ENCODE measurements at places on chromosomes 7 and 10.

DNA sequence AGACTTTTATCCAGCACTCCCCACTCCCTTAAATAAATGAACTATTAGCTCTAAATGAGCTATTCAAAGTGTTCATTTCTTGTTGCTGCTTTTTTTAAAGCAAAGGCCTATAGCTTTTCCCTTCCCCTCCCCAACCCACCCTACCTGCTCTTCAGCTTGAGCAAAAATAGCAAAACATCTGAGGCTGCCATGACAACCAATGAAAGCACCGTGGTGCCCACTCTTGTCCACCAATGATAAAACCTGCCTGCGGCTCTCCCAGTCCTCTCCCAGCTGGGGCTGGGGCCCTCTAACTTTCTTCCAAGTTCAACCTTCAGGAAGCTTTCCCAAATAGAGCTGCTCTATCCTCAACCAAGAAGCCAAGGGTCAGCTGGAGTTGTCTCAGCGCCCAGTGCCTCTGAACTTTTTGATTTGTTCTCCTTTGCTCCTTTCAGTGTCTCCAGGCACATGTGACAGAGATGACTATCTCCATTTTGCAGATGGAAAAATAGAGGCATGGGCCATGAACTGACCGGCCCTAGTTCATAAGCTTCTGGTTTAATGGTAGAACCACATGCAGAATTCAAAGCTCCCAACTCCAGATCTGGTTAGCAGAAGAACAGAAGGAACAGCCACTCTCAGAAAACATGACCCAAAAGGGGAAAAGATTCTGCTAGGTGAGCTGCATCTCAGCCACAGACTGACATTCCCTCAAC is 47.7 kb downstream of the PIK3AP1 start:
- DNase-seq = no peak

DNA sequence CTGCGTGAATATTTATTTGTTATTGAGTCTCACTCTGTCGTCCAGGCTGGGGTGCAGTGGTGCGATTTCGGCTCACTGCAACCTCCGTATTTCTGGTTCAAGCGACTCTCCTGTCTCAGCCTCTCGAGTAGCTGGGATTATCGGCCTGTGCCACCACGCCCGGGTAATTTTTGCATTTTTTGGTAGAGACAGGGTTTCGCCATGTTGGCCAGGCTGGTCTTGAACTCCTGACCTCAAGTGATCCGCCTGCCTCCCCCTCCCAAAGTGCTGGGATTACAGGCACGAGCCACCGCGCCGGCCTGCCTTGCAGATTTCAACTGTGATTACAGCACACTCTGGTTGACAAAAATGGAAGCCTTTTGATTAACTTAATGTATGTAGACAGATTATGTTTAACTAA is 730.0 kb upstream of the VSTM2A start:
- DNase-seq = no peak

GRCh38 chr10:71725249-71725648 is 5.7 kb upstream of the C10orf105 start:
- no peak for DNase-seq

DNA sequence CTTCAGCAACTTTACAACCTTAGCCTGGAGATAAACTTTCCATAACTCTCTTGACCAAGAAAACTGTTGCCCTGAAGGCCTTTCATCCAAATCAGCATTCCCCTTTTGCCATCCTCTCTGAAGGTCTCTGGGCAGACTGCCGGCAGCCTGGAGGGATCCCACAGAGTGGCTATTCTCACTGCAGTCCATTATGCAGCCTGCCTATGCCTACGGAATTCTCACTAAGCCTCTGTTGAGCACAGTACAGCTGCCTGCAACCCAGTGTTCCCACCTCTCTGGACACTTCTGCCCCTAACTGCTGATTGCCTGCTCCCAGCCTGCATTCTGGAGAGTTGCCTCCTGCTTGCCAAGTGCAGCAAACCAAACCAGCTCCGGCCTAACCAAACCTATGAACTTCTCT is 548.9 kb upstream of the STEAP1 start:
- peak; percentile 8 for DNase-seq

GRCh38 chr10:909831-910230 is 21.7 kb downstream of the LARP4B start:
- DNase-seq = no peak

GRCh38 chr10:58094985-58095718 is 172.5 kb downstream of the IPMK start:
- DNase-seq = no peak

DNA sequence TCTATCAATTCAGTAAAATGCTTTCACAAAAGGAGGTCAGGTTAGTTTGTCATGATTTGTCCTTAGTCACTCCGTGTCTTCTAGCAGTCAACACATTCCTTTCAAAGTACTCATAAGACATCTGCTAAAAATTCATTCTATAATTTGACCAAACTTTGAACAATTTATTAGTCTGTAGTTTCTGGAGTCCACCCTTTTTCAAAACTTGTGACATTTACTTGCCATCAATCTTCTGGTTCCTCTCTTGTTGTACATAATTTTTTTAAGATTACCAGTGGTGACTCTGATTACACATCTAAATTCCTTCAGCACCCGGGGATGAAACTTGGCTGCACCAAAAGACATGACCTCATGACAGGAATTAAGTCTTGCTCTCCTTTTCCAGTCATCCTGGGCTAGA is 130.1 kb downstream of the NEBL start:
- DNase-seq = no peak

DNA sequence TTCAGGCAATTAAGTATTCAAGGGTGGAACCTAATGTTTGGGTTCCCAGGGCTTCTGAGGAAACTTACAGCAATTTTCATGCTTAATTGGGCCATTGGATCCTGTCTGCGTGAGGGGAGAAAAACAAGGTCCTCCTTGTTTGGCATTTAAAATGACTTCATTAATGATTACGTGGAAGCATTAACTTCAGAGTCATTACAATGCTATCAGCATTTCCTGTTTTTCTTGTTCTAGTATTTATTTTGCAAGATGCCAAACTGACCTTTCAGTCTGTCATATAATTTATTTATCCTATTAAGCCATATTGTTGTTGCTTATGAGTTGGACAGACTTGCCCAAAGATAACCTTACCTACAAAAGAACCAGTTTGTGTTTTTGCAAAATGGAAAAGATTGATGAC is 324.1 kb upstream of the LRRN3 start:
- DNase-seq = peak; percentile 13

DNA sequence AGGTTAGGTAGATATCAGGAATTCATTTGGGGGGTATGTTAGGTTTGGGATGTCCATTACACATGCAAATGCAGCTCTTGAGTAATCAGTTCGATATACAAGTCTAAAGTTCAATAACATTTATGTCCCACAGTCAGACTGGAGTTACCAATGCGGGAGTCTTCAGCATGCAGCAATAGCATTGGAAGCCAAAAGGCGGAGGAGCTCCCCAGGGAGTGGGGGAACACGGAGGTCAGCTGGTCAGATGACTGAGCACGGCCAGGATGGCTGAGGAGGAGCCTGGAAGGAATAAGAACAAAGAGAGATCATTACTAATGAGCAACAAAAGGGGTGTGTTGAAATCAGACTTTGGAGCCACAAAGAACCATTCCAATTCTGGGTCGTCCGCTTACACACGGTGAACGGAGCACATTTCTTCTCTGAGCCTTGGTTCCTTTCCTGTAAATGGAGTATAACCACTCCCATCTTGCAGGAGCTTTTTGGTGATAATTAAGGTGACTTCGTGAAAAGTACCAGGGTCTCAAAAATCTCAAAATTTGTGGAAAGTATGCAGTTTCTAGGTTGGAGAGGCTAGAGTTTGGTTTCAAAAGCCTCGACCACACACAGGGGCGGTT is 478 bp upstream of the ZNF22 start:
- DNase-seq = peak; percentile 64

GRCh38 chr10:14146501-14146900 is 184.2 kb downstream of the FRMD4A start:
- no peak for DNase-seq

DNA sequence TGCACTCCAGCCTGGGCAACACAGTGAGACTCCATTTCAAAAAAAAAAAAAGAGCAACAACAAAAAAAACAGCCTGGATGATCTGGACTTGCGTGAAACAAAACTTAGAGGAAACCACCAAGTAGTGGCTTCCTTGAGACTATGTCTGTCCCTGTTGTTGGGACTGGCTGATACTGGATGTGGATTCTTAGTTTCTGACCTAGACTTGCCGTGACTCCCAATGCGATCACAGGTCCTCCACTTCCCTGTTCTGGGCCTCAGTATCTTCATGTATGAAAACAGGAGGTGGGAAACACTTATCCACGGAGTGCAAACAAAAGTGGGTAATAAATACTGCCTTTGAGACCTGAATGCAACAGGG is 125.7 kb downstream of the PRPF18 start:
- DNase-seq = no peak

DNA sequence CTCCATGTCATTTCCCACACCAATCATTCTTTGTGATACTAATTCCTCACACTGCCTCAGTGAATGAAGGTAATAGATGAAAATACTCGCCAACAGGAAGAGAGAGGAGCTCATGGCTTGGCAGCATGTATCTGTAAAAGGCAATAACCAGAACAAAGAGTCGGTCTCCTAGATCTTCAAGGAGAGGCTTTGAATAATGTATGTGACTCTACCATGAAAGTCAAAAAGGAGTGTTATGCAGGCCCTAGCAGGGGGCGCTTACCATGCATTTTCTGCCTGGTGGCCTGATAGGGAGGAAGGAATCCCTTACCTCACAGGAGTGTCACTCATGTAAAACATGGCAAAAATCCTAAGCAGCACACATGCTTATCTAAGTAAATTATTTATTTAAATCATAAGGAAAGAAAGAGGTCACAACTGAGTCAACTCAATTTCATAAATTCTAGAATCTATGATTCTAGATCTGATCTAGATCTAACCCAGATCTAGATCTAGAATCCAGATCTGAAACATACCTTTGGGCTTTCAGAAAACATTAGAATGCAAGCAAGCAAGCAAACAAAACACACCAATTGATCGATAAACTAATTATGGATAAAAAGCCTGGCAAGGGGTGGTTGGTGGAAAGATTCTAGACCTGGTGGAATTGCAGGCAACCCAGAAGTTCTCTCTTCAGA is 226.3 kb upstream of the KLF6 start:
- DNase-seq = no peak

DNA sequence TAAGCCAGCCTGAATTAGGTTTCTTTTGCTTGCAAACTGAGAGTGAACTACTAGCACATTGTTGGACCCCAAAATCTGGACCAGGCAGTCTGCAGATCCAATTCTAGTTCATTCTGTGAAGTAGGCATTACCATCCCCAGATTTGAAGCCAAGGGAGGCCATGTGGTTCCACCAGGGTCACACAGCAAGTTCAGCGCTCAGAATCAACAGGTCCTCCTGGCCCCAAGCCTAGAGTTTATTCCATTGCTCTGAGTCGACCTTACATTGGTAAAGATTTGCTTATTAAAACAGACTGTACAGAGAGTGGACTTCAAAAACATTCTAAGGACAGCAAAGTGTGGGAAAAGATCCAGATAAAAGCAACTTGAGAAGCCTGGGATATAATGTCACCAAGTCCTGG is 50.9 kb downstream of the AFAP1L2 start:
- DNase-seq = no peak

DNA sequence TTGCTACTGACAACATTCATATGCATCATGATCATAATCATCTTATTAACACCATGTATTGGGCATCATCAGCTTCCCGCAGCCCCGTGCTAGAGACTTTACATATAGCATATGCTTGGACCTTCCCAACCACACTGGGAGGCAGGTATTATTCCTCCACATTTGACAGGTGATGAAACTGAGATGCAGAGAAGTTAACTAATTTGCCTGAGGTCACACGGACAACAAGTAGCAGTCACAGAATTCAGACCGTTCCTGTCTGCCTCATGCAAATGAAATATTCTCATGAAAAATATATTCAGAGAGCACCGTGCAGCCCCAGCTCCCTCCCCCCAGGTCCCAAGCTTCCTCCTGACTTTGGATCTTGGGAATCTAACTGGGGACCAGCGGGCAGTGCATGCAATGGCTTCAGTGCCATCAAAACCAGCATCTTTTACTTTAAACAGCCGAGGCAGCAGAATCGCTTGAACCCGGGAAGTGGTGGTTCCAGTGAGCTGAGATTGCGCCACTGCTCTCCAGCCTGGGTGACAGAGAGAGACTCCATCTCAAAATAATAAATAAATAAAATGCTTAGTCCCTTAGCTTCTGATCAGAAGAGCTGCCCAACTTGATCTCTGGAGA is 112.2 kb upstream of the GPR26 start:
- DNase-seq = no peak

- DNase-seq = no peak
These were observed 333.2 kb downstream of the PLXNA4 start for GRCh38 chr7:132243051-132243450.
